EL (cell line): ENCODE measurements at places on chromosomes 4 and X.

- no peak for DNase-seq
These were observed 246.0 kb downstream of the CXXC4 start for GRCh38 chr4:104248726-104249125.

DNA sequence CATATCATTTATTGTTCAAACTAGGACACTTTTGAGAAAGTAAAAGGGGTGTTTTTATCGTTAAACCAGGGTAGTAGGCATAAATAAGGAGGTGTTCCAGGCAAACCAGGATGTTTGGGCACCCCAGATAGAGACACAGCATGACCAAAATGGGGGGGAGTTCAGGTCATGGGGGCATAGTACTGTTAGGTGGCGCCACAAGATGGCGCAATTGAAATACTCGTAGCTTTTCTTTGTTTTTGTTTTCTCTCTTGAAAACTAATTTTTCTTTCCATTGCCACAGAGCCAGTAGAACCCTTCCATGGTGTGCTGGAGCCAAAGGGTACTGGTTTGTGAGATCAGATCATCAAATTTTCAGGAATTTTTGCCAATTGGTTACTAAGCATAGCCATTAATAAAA, 283.4 kb downstream of the BCOR start:
- DNase-seq = peak; percentile 31

DNA sequence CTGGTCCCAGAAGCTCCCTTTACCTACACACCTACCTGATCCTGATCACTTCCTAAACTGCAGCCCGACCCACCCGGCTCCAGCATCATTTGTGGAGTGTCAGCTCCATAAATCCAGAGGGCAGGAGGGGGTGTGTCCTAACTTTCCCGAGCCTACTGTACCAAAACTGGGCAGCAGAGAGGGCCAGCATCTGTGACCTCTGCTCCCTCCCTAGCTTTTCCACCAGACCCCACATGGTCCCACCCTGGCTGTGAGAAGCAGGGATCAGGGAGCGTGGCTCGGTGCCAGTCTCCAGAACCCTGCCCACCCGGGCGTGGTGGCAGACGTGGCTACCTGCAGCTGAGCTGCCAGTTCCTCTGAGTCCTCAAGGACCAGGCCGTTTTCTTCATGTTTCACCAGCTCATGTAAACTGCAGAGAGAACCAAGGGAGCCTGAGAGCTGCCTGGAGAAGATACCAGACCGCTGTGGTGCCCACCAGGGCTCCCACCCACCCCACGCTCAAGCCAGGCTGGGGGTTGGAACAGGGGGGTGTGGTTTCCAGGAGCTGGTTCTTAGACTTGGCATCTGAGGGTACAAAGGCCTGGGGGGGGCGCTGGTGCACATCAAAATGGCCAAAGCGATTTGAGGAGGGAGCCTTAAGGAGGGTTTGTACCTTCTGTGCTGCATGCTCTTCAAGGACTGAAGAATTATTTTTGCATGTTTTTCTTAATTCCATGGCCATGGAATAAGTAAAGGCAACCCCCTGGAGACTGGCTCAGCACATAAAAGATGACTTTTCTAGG, 76.7 kb upstream of the DRD5 start:
- no peak for DNase-seq

DNA sequence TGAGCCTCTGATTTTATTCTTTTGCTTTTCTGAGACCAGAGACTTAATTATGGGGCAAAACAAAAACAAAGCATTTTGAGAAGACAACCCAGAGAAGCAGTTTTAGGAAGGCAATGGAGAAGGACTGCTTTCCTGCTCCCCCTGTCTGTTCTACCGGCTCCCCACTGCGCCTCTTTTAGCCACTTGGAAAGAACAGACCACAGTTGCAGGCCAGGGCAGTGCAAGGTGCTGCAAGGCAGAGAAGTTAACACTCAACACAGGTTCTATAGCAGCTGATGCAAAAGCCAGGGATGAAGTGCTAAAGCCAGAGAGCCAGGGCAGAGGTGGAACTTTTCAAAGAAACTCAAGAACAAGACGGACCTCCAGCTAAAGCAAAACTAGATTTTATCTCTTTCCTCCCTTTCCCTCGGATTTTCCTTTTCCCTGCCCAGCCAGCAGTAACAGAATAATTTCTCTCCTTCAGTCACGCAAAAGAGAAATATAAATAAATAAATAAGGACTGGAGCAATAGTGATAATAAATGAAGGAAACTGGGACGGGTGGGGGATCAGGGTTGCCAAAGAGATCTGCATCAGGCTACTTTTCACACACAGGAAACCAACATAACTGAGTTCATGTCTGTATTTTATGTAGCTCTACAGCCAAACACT, 10.4 kb downstream of the SH3RF1 start:
- no peak for DNase-seq

GRCh38 chrX:72020204-72020603, 109.6 kb downstream of the NHSL2 start:
- no peak for DNase-seq
